ENCODE measurements at places on chromosomes 1 and 21.

DNA sequence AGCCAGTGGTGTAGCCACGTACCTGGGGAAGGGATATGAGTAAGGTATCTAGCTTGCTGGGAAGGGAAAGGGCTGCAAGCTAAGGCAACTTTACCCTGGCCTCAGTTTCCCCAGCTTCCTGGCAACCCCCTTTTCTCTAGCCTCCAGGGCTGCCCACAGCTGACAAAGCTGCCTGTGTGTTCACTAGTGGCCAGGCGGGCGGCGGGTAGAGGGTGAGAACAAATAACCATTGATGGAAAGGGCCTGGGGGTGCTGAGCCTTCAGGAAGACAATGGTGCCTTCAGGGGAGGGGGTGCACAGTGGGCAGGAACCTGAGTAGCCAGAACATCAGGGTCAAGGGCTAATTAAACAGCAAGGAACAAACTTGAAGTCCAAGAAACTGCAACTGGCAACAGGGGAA, 6.1 kb downstream of the CERS2 start:
- no peak for DNase-seq

GRCh38 chr1:244854166-244854565, 10.2 kb downstream of the HNRNPU start:
- DNase-seq = no peak

DNA sequence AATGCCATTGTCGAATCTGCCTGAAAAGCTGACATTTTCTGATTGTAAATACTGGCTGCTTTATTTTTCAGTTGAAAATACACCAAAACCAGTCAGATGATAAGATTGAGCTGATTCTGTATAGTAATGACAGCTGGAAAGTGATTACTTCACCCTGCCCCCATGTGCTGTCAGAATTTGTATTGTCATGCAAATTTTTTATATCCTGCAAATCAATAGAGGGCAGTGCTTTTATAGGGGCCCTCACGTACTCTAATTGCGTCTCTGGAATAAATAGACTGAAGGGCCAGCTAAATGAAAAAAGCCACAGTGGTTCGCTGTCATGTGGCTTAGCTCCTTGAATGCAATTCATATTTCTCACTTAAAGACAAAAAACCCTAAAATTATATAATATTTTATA, 208.6 kb downstream of the LHX8 start:
- peak; percentile 15 for DNase-seq

DNA sequence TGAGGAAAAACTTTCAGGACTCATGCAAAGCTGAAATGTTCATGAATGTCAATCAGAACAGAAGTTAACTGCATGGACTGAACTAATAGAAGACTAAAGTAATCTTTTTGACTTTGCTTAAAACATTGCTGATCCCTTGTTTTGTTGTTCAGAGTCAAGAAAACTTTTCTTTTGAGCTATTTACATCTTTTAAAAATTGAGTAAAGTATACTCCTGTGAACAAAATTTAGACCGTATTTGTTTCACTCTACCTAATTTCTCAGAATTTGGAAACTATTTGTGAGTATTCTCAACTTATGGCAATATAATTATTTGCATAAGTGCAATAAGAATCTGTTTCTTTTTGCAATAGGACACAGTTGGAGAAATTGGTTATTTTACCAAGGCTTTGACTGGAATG, 41.1 kb downstream of the INPP5B start:
- DNase-seq = no peak

DNA sequence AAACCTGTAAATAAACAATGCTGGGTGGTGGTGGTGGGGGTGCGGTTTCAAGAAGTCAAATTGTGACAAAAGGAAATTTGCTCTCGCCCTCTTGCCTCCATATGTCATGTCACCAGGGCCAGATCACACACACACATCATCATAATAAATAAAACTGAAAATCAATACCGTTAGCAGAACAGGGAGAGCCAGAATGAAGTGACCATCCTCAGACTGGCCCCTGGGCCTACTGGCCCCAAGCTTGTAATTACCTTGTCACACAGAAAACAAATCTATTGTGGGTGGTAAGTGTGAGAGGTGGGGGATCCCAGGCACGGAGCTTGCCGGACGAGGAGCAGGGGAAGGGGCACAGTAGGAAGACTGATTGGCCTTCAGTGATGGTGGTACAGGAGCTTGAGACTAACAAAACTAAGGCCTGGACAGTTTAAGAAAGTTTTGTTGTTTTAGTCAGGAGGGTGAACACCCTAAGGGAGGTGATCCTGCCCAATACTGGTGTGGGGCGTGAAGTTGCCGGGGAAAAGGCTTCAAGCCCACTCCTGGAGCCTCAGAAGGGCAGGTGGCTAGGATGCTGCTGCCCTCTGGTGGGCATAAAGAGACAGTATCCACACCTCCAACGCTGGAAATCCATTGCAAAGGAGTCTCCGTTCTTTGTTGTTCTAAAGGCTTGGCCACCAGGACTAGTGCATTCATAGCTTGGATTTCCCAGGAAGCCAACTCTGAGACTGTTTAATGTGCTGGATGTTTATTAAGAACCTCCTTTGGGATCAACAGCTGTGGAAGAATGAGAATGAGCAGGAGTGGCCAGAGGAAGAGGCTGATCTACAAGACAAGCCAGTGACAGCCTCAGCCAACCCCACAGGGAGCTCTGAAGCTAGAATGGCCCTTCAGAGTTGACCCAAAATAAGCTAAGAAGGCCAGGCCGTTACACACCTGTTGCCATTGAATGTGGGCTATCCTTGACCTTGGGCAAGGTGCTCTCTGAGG, 8.1 kb upstream of the C1orf216 start:
- DNase-seq = peak; percentile 51

DNA sequence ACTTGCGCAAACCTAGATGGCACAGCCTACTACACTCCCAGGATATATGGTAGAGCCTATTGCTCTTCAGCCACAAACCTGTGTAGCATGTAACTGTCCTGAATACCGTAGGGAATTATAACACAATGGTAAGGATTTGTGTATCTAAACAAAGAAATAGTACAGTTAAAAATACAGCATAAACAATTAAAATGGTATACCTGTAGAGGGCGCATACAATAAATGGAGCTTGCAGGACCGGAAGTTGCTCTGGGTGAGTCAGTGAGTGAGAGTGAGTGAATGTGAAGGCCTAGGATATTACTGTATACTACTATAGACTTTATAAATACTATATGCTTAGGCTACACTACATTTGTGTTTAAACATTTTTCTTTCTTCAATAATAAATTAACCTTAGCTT, 99.3 kb downstream of the PLD5 start:
- no peak for DNase-seq

GRCh38 chr21:39728341-39728740, 16.6 kb upstream of the IGSF5 start:
- no peak for DNase-seq

GRCh38 chr21:41678016-41678923, 88.6 kb downstream of the RIPK4 start:
- DNase-seq = peak; percentile 55

- DNase-seq = no peak
Measured at GRCh38 chr21:14722841-14723483, 176.8 kb upstream of the SAMSN1 start.

- no peak for DNase-seq
Measured at GRCh38 chr1:33670567-33670966, 193.3 kb upstream of the HMGB4 start.

GRCh38 chr1:94334764-94335163, 83.4 kb upstream of the ABCD3 start:
- no peak for DNase-seq

DNA sequence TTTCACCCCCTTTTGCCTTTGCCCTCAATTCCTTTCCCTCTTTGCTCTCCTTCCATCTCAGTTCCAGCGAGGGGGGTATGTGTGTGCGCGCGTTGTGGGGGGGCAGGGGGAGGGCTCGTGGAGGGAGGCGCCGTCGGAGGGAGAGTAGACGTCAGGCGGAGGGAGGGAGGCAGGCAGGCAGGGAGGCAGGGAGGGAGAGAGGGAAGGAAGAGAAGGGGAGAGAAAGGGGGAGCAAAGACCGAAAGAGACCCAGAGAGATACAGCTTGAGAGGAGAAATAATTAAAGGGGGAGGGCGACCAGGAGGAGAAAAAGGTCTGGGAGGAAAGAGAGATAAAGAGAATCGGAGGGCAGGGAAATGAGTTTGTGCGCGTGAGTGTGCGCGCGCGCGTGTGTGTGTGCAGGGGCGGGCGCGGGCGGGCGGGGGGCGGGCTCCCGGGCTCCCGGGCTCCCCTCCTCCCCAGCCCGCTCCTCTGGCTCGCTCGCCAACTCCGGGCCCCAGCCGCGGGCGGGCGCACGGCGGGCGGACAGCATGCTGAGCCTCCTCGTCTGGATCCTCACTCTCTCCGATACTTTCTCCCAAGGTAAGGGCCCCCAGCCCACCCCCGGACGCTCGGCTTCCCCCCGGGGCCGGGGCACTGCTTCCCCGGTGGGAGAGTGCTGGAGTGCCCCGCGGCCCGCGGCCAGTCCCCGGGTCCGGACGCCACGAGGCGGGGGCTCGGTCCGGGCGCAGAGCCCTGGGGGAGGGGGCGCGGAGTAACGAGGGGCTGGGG, at the start of gene KIRREL1:
TSS of gene KIRREL1 (plus strand) at position 499 of the 771 bp plus-strand sequence. CDS start at position 531, 32 bp downstream.
- no peak for DNase-seq

DNA sequence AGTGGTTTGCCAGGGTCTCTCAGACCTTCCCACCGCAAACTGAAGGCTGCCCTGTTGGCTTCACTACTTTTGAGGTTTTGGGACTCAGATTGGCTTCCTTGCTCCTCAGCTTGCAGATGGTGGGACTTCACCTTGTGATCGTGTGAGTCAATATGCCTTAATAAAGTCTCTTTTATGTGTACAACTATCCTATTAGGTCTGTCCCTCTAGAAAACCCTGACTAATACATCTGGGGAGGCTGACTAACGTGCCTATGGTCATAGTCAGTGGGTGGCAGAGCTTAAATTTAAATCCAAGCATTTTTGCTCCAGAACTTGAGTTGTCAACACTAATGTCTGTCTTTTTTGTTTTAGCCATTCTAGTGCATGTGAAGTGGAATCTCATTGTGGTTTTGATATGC, 76.5 kb upstream of the CHODL start:
- no peak for DNase-seq
